ENCODE measurements at places on chromosomes 2 and 18.

DNA sequence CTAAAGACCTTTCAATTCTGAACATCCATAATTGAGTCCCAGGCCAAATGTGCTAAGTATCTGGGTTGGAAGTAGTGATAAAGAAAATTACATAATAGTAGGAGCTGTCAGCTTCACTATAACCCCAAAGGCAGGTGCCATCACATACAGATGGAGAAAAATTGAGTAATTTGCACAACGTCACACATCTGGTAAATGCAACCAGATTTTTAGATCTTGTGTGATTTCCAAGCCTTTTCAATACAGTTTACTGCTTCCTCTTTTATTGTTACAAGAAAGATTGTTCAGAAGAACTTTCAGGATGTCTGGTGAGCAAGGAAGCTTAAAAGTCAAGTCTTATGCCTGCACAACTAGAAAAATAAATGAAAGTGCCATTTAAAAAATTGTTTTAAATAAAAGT lies 62.3 kb downstream of the UBE2E3 start:
- DNase-seq = no peak

GRCh38 chr2:10327896-10328669 lies 25.4 kb downstream of the HPCAL1 start:
- no peak for DNase-seq

DNA sequence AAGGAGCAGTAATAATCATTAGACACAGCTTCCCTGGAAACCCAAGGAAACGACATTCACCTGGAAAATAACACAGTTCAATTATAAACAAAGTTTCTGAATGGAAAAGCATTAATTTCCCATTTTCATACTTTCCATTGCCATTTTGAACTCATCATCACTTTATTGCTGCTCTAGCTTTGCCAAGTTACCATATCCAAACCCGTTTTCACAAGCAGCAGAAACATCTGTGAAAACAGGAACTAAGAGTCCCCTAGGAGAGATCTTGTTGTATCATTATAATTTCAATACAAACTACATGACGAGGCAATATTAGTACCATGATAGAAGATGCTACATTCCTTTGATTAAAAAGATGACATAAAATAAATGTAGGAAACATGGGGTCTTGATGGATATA lies 597.0 kb upstream of the NRXN1 start:
- DNase-seq = no peak

DNA sequence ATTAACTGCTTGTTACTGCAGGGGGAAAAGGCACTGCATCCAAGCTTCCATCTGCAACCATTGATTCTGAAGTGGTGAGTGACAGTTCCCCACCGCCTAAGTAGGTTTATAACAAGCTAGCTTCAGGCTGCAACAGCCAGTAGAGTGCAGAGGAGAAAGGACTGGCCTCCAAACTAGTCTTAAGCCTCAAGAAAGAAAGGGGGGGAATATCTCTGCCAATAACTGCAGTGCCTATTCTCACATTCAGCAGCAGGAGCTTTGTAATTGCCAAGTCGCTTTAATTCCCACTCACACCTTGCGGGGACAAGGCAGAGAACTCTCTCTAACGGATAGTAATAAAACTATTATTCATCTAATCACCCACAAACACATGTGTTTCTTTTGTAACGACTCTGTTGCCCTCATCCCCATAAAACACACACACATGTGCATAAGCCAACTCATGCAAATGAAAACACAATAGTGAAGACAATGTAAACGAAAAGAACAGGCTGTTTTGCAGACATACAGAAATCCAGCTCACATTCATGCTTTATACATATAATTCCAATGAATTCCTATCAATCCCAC lies 1963.3 kb upstream of the PIK3C3 start:
- DNase-seq = no peak

GRCh38 chr2:1642066-1642861 lies 102.1 kb downstream of the PXDN start:
- no peak for DNase-seq

- no peak for DNase-seq
Observed at GRCh38 chr2:69482471-69482870, 45.2 kb upstream of the NFU1 start.

GRCh38 chr2:71379086-71379485 lies 47.5 kb downstream of the ZNF638 start:
- peak; percentile 46 for DNase-seq

DNA sequence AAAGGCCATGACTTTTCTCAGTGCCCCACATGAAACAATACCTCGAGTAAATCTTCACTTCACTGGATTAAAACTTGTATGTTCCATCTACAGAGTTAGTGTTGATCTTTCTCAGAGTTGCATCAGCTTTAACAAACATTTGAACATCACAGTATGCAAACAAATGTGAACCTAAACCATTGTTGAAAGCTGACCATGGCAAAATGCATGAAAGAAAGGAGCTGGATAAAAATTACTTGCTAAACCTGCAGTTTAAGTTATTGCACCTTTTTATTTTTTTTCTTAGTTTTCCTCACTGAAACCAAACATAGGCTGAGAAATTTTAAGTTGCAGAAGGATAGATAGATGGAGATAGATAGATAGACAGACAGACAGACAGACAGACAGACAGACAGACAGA lies 107.2 kb upstream of the UGP2 start:
- DNase-seq = no peak

- DNase-seq = no peak
Observed at GRCh38 chr2:33289961-33290360, 186.5 kb upstream of the RASGRP3 start.

DNA sequence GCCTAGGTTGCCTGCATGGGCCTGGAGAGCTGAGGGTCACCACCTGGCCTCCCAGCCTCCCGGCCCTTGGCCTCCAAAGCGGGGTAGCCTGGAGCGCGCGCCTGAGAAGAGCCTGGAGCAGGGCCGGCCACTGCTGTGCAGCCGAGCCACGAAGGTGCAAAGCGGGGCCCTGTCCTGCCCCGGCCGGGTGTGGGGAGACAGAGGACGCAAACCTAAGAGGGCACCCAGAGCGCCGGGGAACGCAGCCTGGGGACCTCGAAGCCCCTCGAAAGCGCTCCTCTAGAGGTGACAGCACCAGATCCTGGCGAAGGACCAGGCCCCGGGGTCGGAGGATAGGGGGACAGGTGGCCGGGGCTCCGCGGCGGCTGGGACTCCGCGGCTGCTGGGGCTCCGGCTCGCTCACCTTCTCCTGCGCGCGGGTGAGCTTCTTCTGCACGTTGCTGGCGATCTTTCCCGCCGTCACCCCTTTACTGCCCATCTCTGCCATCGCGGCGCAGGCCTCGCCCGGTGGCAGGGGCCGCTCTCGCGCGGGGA lies 430 bp downstream of the BIN1 start:
- DNase-seq = no peak

DNA sequence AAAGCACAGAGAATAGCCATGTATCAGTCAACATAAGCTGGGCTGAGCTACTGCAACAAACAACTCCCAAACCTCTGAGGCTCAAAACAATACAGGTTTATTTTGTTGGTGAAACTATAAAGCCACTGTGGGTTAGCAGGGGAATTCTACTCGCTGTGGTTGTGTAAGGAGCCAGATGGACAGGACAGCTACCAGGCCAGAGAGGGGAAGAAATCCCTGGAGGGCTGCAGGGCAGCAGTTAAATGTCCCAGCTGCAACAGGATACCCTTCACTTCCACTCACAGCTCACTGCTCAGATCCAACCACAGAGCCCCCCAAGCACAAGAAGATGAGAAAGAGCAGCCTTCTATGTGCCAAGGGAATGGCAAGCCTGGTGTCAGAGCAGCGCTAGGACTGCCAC lies 245.9 kb upstream of the RAB6C start:
- DNase-seq = no peak

DNA sequence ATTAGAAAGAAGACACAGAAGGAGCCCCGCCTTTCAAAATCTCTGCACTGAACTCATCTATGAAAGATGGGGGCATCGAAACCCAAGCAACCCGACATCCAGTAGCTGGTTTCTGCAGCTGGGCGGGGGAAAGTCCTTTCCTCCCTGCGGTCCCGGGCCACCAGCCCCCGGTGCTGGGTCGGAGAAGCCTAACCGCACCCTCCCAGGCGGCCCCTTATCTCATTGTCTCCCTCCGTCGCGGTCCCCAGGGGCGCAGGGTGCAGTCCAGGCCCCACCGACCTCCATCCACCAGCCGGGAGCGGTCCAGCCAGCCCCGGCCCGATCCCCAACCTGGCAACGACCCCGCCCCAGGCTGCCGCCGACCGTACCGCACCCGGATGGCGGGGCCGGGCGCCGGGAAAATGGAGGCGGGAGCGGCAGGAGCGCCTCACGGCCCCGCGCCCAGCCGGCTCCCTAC lies 452 bp downstream of the RAPH1 start:
- DNase-seq = peak; percentile 21

DNA sequence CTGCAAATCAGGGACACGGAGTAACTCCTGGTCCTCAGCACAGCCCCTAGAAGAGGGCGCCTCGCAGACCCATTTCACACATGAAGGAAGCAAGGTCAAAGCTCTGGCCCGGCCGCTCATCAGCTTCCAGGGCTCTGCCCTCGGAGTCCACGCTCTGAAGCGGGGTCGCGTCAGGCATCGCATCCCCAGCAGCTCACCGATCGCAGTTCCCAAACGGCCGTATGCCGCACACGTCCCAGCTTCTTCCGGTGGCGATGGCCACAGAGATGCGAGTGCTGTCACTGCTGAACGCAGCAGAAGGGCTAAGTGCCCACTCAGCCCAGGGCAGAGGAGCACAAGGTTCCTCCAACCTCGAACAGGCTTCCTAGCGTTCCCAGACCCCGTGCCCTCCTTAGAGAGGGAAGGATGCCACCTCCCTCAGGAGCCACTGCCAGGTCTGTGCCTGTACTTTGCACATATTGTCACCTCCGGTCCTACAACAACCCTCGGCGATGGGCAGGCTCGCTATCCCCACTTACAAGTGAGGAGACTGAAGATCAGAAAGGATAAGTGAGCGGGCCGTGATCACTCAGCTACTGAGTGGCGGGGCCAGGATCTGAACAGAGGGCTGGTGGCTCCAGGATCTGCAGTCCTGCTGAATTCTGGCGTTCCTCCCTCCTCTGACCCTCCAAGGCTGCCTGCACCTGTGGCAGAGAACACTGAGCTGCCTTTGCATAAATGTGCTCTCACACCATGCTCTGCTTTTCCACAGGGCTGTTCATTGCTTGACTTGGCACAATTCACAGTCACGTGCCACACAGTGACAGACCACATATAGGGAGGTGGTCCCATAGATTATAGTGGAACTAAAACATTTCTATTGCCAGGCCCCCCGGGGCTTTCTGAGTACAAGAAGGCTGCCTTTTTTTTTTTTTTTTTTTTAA lies 71.4 kb downstream of the COPS8 start:
- no peak for DNase-seq

- DNase-seq = peak; percentile 10
Observed at GRCh38 chr2:68319398-68320117, at the start of gene CNRIP1. TSS of gene CNRIP1 (minus strand) at chr2:68319949. CDS start at chr2:68319400, 549 bp downstream.

DNA sequence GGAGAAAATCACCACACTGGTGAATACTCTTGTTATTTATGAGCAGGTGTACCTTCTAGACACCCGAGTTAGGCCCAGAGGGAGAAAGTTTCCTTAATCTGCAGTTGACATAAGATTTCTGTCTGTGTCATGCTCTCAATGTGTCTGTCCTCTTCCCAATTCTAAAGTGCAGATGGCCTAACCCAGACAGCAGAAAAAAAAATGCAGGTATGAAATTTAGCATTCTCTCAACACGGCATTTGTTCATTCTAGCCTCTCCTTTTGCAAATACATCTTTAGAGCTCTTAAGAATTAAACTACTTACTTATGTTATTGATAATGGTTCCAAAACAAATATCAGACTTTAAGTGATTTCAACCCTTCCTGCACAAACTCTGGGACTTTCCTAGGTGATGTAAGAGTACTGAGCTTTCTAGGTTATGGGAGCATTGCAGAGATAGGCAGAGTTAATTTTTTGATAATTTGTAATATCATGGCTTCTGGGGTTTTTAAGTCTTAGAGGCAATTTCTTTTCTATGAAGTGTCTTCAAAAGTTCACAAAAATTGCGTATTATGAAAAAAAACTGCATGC lies 32.9 kb upstream of the ITGB6 start:
- DNase-seq = no peak

- DNase-seq = peak; percentile 67
Observed at GRCh38 chr18:49561289-49562193, at the start of gene LIPG. TSS of gene LIPG (plus strand) at chr18:49562057. CDS start at chr18:49562309, 252 bp downstream.

- DNase-seq = no peak
Observed at GRCh38 chr2:8427211-8427610, 254.6 kb upstream of the ID2 start.

GRCh38 chr2:60652832-60653340 lies 99.4 kb upstream of the BCL11A start:
- no peak for DNase-seq

DNA sequence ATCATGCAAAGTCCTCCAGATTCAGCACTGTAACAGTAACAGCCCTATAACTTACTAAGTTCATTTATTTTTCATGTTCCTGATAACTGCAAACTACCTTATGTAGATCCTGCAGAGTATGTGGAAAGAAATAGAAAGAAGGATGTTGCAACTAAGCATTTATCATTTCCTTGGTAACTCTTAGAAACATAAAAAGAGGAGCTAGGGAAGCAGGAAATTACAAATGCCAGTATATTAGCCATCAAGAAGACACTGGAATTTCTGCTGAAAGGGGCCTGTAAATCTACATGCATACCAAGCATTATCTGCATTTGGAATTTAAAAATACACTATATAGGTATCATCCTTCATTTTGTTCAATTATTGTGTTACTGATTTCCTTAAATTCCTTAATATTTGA lies 66.8 kb downstream of the PDE11A start:
- DNase-seq = no peak

DNA sequence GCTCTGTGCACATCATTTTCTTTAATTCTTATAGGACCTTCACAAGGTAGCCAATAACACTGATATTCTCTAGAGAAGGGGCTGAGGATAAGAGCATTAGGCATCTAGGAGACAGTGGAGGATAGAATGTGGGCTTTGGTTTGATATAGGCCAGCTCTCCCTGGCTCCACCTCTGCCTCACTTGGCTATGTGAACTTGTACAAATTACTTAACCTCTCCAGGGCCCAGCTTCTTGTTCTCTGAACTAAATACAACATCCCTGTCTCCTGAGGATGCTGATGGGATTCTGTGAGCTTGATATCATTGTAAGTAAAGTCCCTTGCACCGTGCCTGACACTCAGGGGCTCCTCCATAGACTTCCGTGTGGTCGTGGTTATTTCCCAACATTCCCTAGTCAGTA lies 87.3 kb downstream of the ACOXL start:
- no peak for DNase-seq

- DNase-seq = no peak
Observed at GRCh38 chr2:60488291-60488690, 65.2 kb downstream of the BCL11A start.

DNA sequence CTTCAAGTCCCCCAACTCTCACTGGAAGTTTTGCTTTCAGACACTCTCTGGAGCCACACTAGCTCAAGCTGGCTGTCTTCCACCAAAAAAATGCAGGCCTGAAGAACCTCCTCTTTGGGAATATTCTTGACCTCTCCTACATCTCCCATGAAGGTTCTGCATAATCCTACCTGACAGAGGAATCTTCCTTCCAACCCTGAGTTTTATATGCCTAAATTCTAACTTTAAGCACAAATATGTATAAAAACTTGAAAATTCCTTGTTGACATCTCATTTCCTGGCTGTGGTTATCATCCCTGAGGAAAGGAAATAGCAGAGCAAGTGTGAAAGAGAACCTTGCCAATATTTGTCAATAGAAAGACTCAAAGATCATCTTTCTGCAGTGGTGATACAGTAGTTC lies 249.0 kb downstream of the LPIN1 start:
- DNase-seq = no peak

- no peak for DNase-seq
Observed at GRCh38 chr2:183255411-183255810, 131.2 kb downstream of the NUP35 start.

Data from kidney glomerular epithelial cell (primary cell).